Epithelial cell of umbilical artery (primary cell): ENCODE measurements at places on chromosomes 3 and 15. TPM values are rescaled to one million over a fixed set of nuclear protein-coding genes. Genes with fewer than 3 reads are reported as not detected.

Gene RHOV
- total RNA-seq = under 0.01 and 0.15 TPM in 2 replicates

Gene CFAP100
- total RNA-seq = not detected in 2 replicates

Gene MAP1A
- 0.65 and 1.5 TPM in 2 replicates for total RNA-seq

Gene MEGF11
- not detected in 2 replicates for total RNA-seq

Gene CCPG1
- total RNA-seq = 42.9 and 58.8 TPM in 2 replicates

Gene ROBO1
- total RNA-seq = 8.2 and 11.4 TPM in 2 replicates

Gene HTR3C
- not detected in 2 replicates for total RNA-seq

Gene STRIT1
- not detected in 2 replicates for total RNA-seq

Gene IL12A
- 1.3 and 6.4 TPM in 2 replicates for total RNA-seq

Gene C3orf49
- not detected in 2 replicates for total RNA-seq

Gene INO80
- 20.1 and 20.8 TPM in 2 replicates for total RNA-seq

Gene MYLK
- 23.4 and 41.5 TPM in 2 replicates for total RNA-seq

Gene HEMK1
- total RNA-seq = 9.7 and 15.2 TPM in 2 replicates

Gene ZNF80
- not detected in 2 replicates for total RNA-seq

Gene LRIG1
- 48.1 and 79.0 TPM in 2 replicates for total RNA-seq

Gene SEMA6D
- 1.5 and 1.6 TPM in 2 replicates for total RNA-seq

Gene SEMA3B
- 0.65 and 1.4 TPM in 2 replicates for total RNA-seq

Gene CYP8B1
- not detected in 2 replicates for total RNA-seq

Gene PLA2G4D
- not detected in 2 replicates for total RNA-seq

Gene LRRC31
- total RNA-seq = not detected in 2 replicates

Gene CORO2B
- 0.32 and 0.91 TPM in 2 replicates for total RNA-seq

Gene ROPN1
- total RNA-seq = not detected in 2 replicates

Gene CSPG5
- total RNA-seq = 0.32 and 1.1 TPM in 2 replicates

Gene MED12L
- 0.32 TPM in 1 of 2 replicates, not detected in the other for total RNA-seq

Gene NPAP1
- not detected in 2 replicates for total RNA-seq

Gene OSBPL10
- 15.8 and 19.5 TPM in 2 replicates for total RNA-seq

Gene CTXN2
- not detected in 2 replicates for total RNA-seq

Gene ZBTB47
- total RNA-seq = 12.2 and 13.6 TPM in 2 replicates

Gene ZPLD1
- total RNA-seq = not detected in 2 replicates

Gene GSK3B
- total RNA-seq = 35.7 and 36.1 TPM in 2 replicates
